ENCODE measurements at places on chromosomes 3 and 15.
A peak's percentile ranks its signal among the peaks of the same experiment; 100 is the strongest.

DNA sequence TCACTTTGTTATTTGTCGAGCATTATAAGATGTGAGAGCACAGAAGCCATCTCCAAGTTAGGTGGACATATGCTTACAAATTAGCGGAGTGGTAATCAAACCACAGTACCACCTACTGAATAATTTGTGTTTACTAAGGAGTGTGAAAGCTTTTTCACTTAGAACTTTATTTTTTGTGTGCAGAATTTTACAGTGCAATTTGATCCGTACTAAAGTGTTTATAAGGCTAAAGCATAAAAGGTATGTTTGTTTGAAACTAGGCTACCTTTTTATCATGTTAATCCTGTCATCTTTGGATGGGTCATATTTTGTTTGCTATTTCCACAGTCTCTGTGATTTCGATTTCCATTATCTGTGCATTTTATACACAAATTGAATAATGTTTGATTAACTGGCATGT, 37.5 kb downstream of the MAP2K5 start:
- no peak for DNase-seq

DNA sequence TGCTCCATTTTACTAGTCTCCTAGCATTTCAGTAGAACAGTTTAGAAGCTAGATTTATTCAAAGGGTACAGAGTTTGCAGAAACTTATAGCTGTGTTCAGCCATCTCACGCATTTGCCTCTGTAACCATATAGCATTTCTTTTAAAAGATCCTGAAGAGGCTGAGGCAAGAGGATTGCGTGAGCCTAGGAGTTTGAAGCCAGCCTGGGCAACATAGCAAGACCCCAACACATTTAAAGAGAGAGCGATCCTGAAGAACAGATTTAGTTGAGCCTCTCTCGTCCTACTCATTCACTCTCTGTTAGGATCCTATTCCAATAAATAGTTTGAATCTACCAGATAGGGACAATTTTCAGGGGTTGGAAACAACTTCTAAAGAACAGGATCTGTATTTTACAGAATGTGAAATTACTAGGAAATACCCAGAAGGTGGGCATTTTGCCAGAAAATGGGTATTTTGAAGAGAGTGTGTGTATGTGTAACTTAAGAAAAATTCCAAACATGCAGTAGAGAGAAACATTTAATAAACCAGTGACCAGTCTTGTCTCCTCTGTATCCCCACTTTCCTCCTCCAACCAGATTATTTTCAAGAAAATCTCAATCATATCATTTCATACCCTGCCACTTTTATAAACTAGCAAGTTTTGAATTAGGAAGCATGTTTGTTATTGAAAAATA, 4.5 kb downstream of the EIF3J start:
- DNase-seq, result no peak

- DNase-seq, result no peak
Measured at GRCh38 chr3:192737506-192737905, 10.2 kb upstream of the FGF12 start.

DNA sequence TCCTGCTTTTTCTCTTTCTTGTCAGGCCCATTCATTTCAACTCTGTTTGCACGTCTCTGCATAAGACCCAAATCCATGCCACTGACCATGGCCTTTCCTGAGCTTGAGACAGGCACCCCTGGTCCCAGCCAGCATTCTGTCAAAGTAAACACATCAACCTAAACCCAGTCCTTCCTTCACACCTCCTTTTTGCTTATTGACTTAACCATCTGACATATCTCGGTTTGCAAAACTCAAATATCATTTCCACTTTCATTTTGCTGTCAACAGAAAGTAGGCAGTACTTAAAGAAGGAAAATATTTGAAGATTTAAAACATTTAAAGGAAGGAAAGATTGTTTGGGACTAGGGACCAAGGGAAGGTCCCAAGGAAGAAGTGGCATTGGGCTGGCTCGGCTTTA, 48.2 kb upstream of the KBTBD8 start:
- DNase-seq, result no peak

- DNase-seq, result peak; percentile 13
Measured at GRCh38 chr3:63343674-63344073, 65.6 kb downstream of the SYNPR start.

DNA sequence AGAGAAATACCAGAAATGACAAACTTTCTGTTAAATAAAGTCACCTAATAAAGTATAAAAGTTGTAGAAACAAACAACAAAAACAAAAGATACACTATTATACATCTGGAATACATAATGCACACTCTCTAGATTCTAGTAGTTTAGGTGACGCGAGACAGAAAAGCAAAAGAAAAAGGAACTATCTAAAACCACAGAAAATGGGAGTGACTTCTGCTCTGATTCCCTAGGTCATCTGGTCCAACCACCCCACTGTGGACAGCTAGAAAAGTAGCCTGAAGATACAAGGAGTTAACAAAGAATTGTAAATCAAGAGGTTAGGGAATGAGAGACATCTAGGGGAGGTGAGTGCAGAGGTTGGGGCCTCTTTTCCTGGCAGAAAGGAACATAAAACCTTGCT, 39.1 kb downstream of the DHX36 start:
- DNase-seq, result no peak

- DNase-seq, result peak; percentile 7
Measured at GRCh38 chr15:38253351-38253781, 730 bp downstream of the SPRED1 start.

- no peak for DNase-seq
Measured at GRCh38 chr3:188775412-188775811, 396.4 kb upstream of the TPRG1 start.

- DNase-seq, result no peak
Measured at GRCh38 chr3:158842976-158843375, 41.1 kb downstream of the MFSD1 start.

GRCh38 chr3:116140100-116140689, 305.1 kb downstream of the LSAMP start:
- DNase-seq, result no peak
